ENCODE measurements at places on chromosomes 5 and 9.

DNA sequence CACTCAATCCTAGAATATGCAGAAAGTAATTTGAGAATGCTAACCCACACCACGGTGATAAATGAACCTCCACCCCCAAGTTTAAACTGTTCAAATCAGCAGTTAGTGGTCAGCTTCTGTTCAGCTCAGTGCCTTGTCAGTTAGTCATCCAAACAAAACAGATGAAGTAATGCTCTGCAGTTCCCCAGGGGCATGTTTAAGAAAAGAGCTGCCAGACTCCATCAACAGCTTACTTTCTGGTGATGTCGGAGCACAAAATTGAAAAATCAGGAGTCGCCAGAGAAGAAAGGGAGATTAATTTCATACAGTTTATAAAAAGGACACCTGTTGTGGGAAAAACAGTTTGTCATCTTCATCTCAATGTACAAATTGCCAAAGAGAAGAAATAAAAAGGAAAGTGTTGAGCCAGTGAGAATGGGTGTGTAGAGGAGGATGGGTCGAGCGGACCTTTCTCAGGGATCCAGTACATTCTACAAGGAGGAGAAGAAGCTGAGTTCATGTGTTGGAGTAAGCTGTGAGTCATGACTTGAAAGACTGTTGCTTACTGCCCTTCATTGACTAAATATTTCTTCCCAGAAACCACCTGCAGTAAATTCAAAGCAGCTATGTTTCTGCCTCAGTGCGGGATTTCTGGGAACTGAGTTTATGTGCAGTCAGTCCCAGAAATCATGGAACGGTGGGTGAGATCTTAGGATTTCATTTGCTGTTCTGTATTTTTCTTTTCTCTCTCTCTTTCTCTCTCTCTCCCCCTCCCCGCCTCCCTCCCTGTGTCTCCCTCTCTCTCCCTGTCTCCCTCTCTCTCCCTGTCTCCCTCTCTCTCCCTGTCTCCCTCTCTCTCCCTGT is 13.7 kb downstream of the TRIO start:
- DNase-seq = peak; percentile 65

DNA sequence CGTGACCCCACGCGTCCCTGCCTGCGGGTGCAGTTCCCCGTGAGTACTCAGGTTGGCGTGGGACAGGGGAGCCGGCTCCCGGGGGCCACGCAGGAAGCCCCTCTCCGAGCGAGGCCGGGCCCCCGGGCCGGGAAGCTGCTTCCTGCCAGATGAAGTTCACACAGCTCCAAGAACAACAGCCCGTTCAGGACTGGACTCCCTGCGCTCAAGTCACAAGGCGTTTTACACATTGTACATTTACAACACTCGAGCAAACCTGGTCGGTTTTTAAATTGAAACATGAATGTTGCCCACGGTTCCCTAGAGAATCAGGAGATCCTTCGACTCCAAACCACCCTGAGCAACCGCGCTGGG is 22.4 kb downstream of the SLC9A3 start:
- no peak for DNase-seq

DNA sequence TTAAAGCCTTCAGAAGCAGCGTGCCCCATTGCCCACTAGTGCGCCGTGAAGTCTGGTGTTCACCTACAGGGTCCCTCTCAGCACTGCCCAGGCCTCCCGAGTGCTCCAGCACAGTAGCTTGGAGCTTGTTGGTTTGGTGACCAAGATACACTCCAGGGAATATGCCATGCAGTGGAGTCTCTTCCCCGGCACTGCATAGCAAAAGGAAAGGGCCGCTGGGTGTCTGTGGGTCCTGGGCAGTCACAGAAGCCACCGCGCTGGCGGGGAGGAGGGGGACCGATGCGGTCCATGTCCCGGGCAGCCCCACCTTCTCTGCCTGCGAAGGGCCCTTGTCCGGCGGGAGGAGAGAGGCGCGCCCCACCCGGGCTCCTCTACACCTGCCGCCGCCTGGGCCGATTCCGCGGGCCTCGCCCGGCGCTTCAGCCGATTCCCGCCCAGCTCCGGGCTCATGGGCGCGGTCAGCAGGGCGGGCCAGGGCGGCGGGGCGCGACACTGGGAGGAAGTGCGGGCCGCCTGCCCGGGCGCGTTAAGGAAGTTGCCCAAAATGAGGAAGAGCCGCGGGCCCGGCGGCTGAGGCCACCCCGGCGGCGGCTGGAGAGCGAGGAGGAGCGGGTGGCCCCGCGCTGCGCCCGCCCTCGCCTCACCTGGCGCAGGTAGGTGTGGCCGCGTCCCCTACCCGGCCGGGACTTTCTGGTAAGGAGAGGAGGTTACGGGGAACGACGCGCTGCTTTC is at the start of gene SYK:
Gene SYK, plus strand, starts transcription at position 579 of the 732 bp plus-strand sequence. CDS start 42,080 bp downstream, outside the sequence.
- peak; percentile 75 for DNase-seq

- DNase-seq = no peak
Observed at GRCh38 chr5:149391524-149391923, 12.4 kb upstream of the IL17B start.

GRCh38 chr5:66675406-66675805 is 79.2 kb downstream of the MAST4 start:
- DNase-seq = no peak

DNA sequence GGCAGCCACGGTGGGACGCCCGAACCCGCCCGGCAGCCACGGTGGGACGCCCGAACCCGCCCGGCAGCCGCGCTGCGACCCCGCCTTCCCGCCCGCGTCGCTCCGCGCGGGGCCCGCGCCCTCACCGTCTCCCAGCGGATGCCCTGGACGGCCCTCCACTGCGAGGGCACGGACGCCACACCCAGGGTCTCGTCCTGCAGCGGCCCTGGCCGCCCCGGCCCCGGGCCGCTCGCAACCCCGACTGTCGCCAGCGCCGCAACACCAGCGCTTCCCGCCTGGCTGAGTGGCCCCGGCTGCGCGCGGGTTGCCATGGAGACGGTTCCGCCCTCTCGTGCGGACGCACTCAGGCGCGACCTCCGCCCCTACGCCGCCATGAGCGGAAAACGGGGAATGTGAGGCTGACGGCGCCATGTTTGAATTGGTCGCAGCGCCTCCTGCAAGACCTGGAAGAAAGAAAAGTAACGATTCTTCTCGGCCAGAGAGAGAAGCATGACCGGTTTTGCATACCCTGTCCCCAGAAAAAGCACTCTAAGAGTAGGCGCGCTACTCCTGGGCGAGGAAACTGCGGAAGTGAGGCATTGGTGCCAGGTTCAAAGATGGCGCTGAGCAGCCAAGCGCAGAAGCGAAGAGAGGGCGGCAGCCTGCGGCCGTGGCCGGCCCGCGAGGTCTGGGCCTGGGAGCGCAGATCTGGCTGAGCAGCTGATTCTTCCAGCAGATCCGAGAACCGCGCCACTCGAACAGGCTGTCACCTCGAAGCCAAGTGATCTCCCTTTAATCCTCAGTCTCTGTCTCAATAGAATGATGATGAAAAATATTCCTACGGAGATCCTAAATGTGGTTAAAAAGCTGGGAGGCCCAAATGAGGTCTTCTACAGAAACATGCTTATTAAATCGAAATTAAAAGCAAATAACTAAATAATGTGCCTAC is at the start of gene DYNC2I2:
Gene DYNC2I2, minus strand, starts transcription at position 432 of the 928 bp plus-strand sequence. Its CDS starts 121 bp downstream, at position 311.
- DNase-seq = peak; percentile 90

GRCh38 chr9:85067792-85068191 is 398.3 kb downstream of the NTRK2 start:
- no peak for DNase-seq

- no peak for DNase-seq
Observed at GRCh38 chr5:68995845-68996545, 97.8 kb upstream of the SLC30A5 start.

DNA sequence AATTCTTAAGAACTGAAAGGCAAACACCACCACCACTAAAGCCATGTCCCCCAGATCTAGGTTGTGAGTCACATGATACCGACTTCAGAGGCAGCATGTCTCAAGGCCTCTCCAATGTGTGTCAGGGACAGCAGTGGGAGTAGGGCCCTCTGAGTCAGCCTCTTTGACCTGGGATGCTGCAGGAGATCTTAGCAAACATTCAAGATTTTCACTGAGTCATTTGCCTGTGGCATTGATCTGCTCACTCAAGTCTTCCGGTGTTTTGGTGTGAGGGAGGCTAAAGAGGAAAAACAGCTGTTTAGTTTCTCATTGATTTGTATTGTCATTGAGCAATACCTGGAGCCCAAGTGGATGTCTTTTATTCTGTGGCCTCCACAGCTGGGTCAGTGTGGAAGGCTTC is 36.1 kb downstream of the TMC1 start:
- no peak for DNase-seq

- DNase-seq = no peak
Observed at GRCh38 chr5:161286066-161286655, 260.4 kb downstream of the GABRB2 start.

DNA sequence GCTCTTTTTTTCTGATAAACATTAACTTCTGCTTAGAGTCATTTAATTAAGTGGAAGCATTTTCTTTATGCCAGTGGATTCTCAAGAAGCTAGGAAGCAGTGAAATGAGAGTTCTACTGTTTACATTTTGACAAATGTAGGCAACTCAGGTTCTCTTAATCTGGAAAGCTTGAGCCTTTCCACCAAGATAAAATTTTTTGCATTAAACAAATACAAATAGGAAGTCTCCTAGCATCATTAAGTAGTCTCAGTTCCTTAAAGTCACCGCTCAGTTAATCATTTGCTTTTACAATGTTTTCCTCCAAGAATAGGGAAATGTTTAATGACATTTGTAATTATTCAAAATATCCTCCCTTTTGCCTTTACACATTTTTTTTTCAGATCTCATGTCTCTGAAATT is 290.4 kb upstream of the PDE4D start:
- no peak for DNase-seq

DNA sequence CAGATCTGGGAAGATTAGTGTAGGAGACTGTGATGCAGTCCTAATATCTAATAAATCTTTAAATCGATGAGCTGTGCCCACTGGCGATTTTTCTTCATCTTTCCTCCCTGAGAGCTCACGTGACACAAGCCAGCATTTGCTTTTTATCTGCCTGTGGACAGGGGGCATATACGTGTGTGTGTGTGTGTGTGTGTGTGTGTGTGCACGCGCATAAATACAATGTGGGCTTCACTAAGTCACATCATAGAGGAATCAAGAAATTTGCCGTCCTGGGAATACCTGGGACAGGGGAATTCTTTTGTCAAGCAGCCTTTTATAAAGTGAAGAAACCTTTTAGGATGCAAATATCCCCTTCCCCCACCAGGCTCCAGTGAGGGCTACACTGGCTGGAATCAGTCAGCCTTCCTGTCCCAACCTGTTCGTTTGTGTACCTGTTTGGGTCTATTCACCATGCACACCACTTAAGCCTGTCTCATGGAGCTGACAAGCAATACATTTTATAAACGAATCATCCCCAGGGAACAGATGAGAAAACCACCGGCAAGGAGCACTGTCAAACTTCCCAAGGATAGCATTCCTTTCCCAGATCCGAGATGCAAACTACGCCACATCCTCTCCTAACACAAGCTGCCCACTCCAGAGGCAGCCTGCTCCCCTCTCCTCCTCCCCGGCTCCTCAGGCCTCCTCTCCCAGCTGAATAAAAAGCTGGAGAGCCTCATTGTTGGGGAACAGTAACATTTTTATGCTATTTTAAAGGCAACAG is 2.7 kb downstream of the EPB41L4B start:
- peak; percentile 30 for DNase-seq

DNA sequence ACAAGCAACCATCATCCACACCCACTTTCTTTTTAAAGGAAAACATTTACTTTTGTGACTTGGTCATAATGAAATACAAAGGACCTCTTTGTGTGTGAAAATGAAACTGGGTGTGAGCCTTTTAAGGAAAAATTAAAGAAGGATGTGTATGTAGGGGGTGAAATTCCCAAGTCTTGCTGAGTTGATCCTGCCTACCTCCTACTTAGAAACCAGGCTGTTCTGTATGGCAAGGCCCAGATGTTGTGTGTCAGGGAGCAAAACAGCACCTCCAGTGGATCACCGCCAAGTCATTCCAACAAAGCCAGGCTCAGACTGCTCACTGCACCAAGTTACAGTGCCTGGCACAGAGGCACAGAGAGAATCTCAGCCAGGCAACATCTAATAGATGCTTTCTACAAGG is 198.5 kb upstream of the FBN2 start:
- DNase-seq = no peak

GRCh38 chr9:125415583-125416460 is 154.2 kb downstream of the GAPVD1 start:
- DNase-seq = no peak

- DNase-seq = no peak
Observed at GRCh38 chr5:176553260-176554085, 4.3 kb downstream of the CDHR2 start.

DNA sequence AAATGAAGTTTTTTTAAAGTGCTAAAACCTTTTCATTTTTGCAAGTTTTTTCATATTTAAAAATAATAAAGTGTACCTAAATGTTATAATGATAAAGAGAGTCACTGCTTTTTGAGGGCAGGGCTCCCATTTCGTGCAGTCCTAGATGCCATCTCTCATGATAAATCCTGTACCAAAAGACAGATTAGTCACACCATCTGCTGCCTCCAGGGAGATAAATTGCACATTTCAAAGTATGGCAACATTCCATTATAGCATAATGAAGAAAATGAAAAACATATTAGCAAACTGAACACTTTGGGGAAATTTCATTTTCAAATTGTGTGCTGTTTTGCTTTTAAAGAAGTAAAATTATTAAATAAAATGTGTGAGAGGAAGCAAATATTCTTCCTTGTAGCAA is 257.2 kb downstream of the KIAA0825 start:
- no peak for DNase-seq

GRCh38 chr9:19281801-19282200 is 51.3 kb downstream of the DENND4C start:
- DNase-seq = no peak

GRCh38 chr9:134606951-134607731 is 34.5 kb upstream of the COL5A1 start:
- DNase-seq = no peak

DNA sequence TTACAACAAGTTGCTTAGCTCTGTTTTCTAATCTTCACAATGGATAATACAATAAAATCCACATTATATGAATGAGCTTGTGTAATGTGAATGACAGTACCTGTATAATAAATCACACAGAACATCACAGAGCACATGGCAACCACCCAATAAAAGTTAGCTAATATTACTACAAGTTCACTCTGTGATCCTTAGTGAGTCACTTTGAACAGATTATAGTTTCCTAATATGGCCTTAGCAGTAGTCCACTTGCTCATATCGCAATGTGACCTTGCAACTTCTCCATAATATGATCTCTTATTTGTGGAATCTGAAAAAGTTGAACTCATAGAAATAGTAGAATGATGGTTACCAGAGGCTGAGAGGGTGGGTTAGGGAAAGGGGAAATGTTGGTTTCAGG is 361.3 kb downstream of the PTPRD start:
- DNase-seq = no peak

GRCh38 chr5:128099944-128100343 is 16.4 kb downstream of the SLC12A2 start:
- no peak for DNase-seq

GRCh38 chr5:139392324-139392677 is 2.6 kb upstream of the MZB1 start:
- DNase-seq = no peak

DNA sequence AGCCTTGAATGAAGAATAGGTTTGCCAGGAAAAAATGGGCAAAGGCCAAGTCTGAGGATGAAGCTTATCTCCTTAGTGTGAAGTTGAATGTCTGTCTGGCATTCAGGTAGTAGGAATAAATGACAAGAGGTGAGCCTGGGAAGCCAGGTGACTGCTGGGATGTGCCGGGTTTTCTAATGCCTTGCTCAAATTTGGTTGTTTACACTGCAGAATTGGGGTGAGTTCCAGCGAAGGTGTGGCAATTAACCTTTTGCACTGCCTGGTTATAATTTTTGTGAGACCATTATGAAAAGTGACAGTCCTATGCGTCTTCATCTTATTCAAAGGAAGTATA is 73.6 kb downstream of the MAST4 start:
- DNase-seq = peak; percentile 4

Measured in NCI-H2081 (cell line).